ENCODE measurements at places on chromosomes 7 and 10.
A peak's percentile ranks its signal among the peaks of the same experiment; 100 is the strongest.

GRCh38 chr7:139634087-139634486 is 110.6 kb downstream of the CLEC2L start:
- DNase-seq, result no peak

DNA sequence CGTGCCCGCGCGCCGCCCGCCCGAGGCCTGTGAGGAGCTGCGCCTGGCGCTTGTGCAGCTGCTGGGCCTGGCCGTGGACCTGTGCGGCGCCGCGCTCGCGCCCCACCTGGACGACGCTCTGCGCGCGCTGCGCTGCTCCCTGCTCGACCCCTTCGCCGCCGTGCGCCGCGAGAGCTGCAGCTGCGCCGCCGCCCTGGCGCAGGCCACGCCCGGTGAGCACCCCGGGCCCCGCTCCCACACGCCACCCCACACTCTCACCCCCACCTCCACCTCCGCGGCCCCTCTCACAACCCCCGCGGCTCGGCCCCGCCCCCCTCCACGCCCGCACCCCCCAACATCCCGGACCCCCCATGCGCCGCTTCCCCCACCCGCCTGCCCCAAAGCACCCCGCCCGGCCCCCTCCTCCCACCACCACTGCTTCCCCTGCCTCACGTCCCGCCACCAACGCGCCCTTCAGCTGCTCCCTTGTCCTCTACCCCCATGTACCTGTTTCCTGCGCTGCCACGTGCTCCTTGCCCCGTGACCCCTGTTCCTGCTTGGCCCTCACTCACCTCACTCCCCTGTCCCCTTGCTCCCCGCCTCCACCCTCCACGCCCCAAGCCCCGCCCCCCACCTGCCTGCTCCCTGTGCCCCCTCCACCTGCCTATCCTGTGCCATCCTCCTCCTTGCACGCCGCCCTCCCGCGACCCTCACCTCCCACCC is at the start of gene PRKAR1B:
PRKAR1B (minus strand) TSS at position 178 of the 702 bp plus-strand sequence. CDS start 15,776 bp downstream, outside the sequence.
- DNase-seq, result no peak

GRCh38 chr7:112157072-112157471 is 49.1 kb downstream of the DOCK4 start:
- DNase-seq, result no peak

GRCh38 chr10:25082276-25083204 is 66.1 kb downstream of the THNSL1 start:
- DNase-seq, result no peak

- no peak for DNase-seq
Measured at GRCh38 chr7:18491871-18492270, 3.7 kb upstream of the HDAC9 start.

GRCh38 chr10:59830601-59831259 is 75.6 kb downstream of the CCDC6 start:
- DNase-seq, result peak; percentile 70

DNA sequence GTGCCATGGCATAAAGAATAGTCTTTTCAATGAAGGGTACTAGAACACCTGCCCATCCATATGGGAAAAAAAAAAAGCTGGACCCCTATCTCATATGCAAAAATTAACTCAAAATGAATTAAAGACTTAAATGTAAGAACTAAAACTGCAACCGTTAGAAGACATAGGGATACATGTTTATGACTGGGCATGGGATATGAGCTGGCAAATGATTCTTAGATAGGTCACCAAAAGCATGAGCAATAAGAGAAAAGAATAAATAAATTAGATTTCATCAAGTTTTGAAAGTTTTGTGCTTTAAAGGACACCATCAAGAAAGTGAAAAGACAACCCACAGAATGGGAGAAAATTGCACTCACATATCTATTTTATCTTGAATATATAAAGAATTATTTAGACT is 222.0 kb downstream of the ADK start:
- no peak for DNase-seq

GRCh38 chr7:153301936-153302335 is 542.4 kb downstream of the ACTR3B start:
- DNase-seq, result no peak

GRCh38 chr10:104487794-104488438 is 134.3 kb downstream of the CFAP58 start:
- no peak for DNase-seq

DNA sequence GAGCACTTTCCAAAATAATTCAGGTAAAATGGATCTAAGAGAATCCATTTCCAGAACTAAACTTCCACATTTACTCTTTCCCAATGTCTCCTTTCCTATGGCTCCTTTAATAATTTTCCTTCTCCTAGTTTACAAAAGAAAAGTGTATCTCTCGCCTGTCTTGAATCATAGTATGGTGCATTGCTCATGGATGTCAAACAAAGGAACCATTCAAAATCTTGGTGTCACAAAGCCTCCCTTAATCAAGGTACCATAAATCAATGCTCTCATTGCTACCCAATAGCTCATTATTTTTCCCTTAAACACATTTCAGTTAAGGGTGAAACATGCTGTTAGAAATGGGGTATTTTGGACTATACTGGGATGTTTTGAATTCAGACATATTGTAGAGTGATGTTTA is 57.6 kb upstream of the KCNMA1 start:
- DNase-seq, result no peak

GRCh38 chr7:47103498-47104205 is 478.3 kb downstream of the TNS3 start:
- DNase-seq, result no peak

DNA sequence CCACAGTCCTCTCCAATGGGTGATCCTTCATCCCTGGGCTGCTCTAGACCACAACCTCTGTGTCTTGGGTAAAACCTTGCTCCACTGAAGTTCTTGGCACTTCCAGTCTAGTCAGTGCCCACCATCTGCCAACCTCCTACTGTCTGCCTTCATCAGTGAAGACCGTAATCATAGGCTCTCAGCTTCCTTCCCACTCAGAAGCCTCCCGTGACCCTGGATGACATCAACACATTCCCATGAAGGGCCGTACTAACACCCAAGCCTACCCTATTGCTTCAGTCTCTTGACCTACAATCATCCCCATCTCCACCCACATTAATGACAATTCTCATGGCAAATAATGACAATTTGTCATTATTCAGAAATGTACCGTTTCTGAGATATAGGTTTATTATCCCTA is 27.6 kb upstream of the GARS1 start:
- no peak for DNase-seq

- no peak for DNase-seq
Measured at GRCh38 chr7:1103009-1103788, 15.3 kb downstream of the GPER1 start.

- DNase-seq, result no peak
Measured at GRCh38 chr7:40842641-40843040, 707.8 kb downstream of the SUGCT start.

GRCh38 chr10:125348536-125348935 is 188.2 kb upstream of the CTBP2 start:
- DNase-seq, result no peak

GRCh38 chr7:34123316-34123715 is 218.0 kb downstream of the BMPER start:
- DNase-seq, result no peak

- no peak for DNase-seq
Measured at GRCh38 chr7:130703851-130704250, 17.5 kb upstream of the TSGA13 start.

- no peak for DNase-seq
Measured at GRCh38 chr7:150904011-150904909, 51.9 kb downstream of the AOC1 start.

- DNase-seq, result no peak
Measured at GRCh38 chr10:12841426-12841825, 160.1 kb downstream of the CCDC3 start.

DNA sequence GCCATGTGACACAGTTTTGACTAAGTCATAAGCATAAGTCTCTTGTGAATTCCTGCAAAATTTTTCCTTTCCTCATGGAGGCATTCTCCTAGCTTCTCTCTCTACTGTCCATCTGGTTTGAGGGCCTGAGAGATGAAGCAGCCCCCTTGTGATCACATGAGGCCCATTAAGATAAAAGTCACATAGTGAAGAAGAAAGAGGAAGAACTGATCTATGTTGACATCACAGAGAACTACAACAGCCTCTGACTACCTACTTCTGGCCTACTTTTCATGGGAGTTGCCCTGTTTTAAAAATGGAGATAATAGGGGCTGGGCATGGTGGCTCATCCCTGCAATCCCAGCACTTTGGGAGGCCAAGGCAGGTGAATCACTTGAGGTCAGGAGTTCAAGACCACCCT is 50.4 kb downstream of the TFEC start:
- DNase-seq, result no peak

- DNase-seq, result no peak
Measured at GRCh38 chr10:127314797-127315196, 118.4 kb upstream of the INSYN2A start.

- no peak for DNase-seq
Measured at GRCh38 chr7:41792120-41792519, 89.2 kb upstream of the INHBA start.

DNA sequence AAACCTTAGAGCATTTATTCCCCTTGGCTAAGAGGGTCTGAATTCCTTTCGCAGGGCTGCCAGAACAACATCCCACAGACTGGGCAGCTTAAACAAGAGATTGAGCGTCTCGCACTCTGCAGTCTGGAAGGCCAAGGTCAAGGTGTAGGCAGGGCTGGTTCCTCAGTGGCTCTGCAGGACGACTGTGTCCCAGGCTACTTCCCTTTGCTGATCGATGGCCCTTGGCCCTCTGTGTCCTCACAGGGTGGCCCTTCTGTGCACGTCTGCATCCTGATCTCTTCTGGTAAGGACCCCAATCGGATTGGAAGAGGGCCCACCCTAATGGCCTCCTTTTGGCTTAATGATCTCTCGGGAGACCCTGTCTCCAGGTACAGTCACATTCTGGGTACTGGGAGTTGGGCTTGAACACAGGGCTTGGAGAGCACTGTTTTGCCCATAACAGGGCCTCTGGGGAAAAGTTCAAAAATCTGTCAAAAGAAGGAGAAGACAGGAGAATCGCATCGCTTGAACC is 35.1 kb upstream of the DNAJB6 start:
- no peak for DNase-seq

DNA sequence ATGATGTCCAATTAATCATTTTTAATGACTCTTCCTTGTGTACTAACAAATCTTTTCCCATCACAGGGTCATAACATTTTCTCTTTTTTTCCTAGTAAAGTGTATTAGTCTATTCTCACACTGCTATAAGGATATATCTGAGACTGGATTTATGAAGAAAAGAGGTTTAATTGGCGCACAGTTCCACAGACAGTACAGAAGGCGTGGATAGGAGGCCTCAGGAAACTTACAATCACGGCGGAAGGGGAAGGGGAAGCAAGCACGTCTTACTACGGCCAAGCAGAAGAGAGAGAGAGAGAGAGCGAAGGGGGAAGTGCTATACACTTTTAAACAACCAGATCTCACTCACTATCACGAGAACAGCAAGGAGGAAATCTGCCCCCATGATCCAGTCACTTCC is 359.4 kb upstream of the NFE2L3 start:
- no peak for DNase-seq

DNA sequence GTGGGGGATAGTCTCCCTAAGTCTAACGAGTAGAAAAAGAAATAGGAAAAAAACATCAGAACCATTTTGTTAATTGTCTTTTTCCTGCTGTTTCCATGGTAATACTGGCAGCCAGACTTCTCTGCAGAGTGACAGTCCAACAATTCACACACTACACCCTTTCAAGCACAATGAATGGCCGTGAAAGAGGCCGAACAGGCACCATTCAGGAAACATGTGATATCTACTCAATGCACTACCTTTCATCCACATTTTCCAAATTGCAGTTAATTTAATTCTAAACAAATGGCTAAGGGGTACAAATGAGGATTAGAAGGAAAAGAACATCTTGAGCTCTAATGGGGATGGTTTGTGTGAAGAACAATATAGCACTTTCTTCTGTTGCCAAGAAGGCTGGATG is 358.5 kb upstream of the ANKRD30A start:
- DNase-seq, result no peak

GRCh38 chr7:73427902-73428787 is 5.4 kb upstream of the FZD9 start:
- DNase-seq, result no peak

DNA sequence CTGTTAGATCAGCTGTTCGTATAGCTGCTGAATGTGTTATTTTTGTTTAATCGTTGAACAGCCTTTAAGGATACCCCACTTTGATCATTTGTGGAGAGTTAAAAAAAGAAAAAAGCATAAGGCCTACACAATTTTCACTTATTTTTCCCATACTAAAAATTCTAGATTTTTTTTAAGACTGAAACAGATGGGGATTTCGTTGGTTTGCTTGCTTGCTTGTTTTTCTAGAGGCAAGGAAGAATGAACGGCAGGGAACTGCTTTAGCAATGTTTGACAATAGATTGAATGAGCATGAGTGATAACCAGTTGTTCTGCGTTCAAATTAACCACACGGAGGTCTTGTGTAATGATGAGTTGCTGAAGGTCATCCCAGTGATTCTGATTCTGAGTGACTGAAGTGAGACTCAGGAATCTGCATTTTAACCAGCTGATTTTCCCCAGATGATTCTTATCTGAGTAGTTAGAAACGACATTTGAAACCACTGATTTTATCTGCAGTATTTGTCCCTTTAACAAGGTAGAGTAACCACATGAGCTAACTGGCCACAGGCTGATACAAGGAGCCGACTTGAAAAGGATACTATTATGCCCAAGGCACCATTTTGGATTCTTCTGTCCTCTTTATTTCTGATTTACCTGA is 85.9 kb downstream of the GPR37 start:
- DNase-seq, result no peak

DNA sequence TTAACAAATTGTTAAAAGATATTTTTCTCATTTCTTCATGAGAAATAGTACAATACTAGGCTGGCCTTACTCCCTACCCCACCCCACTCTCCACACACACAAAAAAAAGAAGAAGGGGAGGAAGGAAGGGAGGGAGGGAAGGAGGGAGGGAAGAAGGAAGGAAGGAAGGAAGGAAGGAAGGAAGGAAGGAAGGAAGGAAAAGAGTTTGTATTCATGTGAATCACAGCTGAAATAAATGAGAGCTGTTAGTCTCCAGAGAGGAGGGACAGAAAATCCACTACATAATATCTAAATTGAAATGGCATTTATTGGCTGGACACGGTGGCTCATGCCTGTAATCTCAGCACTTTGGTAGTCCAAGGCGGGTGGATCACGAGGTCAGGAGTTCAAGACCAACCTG is 57.8 kb downstream of the SEMA3A start:
- DNase-seq, result no peak

DNA sequence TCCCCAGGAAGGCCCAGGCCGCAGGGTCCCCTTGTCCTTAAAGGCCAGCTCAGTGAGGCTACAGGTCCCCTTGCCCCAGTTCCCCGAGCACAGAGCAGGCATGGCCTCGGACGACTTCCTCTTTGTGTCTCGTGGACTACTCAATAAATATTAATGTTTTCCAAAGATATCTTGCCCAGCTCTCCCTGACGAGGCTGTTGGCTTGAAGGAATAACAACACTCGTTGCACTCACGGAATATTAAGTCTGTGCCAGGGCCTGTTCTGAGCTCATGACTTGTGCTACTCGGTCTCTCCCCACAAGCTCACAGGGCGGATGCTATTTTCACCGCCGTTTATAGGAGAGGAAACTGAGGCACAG is 68.2 kb downstream of the CUX1 start:
- no peak for DNase-seq

- DNase-seq, result no peak
Measured at GRCh38 chr10:14954934-14955333, 1.0 kb upstream of the DCLRE1C start.
